Hepatic stellate cell (primary cell): ENCODE measurements at places on chromosomes 2 and 18.

- no peak for DNase-seq
Observed at GRCh38 chr2:98216616-98217015, 129.6 kb upstream of the CNGA3 start.

- no peak for DNase-seq
Observed at GRCh38 chr2:127097841-127098651, 8.9 kb downstream of the BIN1 start.

DNA sequence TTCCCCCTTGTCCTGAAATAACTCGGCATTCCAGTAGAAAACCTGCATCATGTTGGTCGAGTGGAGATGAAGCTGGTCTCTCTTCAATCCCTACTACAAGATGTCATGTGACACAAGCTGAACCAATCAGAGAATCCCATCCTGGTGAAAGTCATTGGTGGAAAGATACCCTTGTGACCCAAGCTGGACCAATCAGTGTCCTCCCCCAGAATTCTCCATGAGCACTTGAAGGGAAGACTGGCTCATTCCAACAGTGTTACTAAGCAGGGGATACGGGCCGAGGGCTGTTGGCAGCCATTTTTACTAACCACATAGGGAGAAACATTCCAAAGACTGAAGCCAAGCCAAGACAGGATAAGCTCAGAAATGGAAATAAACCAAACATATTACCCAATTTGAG, 298.3 kb downstream of the ICOS start:
- peak; percentile 7 for DNase-seq

- no peak for DNase-seq
Observed at GRCh38 chr2:224918626-224919471, 123.4 kb downstream of the DOCK10 start.

DNA sequence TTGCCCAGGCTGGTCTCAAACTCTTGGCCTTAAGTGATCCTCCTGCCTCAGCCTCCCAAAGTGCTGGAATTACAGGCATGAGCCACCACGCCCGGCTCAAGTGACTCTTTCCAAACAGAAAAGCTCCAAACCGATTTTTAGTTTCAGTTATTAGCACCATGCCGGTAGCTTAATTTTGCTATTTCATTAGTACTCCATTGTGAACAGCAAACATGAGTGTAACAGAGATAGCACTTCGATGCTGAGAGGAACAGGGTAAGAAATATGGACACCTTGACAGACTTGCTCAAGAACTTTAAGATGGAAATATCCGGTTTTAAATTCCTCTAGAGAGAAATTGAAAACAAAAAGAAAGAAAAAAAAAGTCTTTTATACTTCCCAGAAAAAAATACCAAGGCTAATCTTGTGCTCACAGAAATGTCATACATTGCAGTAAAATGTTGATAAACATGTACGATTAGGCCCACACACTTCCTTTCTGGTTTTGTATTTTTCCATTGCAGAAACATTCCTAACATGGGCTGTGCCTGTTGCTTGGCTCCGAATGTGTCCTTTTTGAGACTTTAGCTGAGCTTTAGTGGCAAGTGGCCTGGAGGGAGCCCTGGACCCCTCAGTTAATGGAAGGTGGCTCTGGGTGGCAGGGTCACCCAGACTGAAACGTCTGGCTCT, 18.3 kb downstream of the FHL2 start:
- no peak for DNase-seq

DNA sequence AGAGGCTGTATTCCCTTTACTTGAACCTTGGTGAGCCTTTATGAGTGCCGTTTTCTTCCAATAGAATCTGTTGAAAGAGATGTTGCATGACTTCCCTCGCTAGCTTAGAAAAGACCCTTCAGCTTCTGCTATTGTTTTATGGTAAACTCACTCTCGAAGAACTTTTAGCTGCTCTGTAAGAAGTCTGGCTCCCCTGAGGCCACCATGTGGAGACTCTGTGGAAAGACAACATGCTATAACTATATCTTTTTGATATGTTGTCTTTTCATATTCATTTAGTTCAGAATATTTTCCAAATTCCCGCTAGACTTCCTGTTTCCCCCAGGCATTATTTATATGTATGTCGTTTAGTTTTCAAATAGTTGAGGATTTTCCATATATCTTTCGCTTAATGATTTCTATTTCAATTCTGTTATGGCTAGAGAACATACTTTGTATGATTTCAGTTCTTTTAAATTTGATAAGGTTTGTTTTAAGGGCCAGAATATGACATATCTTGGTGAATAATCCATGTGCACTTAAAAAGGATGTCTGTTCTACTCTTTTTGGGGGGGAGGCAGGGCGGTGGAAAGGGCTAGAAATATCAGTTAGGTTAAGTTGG, 64.1 kb downstream of the PTPN4 start:
- peak; percentile 40 for DNase-seq
